ENCODE measurements at places on chromosomes 6 and 20.

GRCh38 chr6:128172752-128173682 is 272.2 kb upstream of the THEMIS start:
- no peak for DNase-seq

- DNase-seq = no peak
Measured at GRCh38 chr6:108238322-108238721, 22.5 kb downstream of the SNX3 start.

DNA sequence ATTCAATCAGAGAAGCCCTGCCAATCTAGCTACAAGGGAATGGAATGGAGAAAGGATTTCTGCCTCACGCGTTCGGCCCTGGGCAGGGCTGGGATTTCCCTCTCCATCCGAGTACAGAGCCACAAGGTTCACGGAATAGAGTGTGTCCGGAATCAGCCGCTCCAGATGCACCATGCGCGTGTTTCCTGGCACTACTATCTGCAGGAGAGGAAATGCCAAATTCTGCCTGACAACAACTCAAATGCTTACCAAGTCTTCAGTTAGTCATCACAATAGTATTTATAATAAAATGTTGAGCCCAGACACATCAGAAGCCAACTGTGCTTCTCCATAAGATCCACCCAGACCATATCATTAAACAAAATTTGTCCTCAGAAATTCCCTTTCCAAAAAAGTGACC is 75.1 kb downstream of the COL12A1 start:
- no peak for DNase-seq

- no peak for DNase-seq
Measured at GRCh38 chr20:58853466-58853865, 950 bp downstream of the GNAS start.

DNA sequence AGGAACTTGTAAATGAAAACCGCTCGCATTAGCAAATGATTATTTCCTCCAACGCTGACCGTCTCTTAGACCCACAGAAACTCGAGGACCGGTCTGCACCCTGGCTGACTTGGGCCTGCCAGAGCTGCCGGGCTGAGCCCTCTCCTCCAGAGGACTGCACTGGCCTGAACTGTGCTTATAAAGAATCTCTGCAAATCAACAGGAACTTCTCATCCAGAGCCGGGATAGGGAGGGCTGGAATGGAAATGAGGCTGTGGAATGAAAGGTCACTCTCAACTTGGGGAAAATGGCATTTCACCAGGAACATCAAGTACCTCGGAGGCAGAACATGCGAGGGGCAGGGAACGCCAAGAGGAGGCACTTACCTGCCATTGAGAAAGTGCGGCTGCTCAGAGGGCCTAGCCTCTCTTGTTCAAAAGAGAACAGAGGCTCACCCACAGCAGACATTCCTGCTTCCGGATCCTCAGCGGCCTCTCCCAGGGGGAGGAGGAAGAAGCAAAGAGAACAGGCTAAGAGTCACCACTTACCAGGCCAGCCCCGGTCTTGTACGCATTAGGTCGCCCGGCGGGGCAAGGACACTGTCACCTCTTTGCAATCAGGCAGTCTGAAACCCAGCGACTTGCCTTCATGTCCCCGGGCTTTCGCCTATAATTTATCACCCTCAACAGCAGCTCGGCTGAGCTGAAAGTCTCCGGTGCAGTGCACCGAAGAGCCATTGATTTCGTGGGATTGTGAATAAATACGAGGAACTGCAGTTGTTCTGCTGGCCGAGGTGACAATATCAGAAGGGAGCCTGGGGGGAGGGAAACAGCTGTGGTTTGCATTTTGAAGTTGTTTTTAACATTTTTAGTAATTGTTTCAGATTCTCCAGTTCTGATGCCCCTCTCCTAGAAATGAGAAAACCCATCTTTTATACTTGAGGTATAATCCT is 37.6 kb downstream of the ZMYND8 start:
- DNase-seq = peak; percentile 78

DNA sequence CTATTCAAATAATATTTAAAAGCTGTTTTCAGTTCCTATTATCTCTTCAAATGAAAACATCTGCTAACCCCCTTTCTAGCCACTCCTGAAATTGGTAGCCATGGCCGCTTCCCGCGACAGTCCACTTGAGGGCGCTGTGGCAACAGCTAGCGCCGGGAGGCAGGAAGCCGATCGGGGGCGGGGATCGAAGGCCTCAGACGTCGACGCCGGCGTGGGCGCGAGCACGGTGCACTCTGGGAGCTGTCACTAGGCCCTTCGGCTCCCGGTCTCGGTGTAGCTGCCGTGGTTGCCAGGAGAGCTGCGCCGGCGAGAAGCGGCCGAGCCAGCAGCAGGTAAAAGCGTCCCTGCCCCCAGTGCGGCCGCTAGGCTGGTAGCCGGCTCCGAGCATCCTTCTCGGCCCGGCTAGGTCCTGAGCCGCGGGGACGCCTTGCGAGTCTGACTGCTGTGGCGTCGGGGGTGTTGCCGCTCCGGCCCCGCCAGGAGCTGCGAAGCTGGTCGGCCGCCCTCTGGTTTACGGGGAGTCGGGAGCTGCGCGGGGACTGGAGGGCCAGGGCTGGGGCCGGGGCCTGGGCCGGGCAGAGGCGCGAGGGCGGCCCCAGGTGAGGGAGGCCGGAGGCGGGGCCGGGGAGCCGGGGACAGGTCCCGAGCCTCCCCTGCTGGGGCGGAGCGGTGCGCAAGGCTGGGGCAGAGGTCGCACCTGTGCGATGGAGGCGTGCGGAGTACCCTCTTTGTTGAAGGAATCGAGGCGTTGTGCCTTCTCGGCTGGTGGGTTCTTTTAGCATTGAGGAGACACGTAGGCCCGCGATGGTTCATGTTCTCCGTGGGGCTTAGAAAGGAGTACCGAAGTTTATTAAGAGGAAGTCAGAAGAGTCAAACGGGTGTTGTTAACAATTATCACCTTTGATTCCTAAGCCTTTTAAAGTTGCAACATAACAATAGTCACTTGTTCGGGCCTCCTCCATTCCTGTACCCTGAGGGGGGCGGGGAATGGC is at the start of gene DOP1A:
TSS of gene DOP1A (plus strand) at position 224 of the 992 bp plus-strand sequence. CDS start 29,307 bp downstream, outside the sequence.
- peak; percentile 97 for DNase-seq

DNA sequence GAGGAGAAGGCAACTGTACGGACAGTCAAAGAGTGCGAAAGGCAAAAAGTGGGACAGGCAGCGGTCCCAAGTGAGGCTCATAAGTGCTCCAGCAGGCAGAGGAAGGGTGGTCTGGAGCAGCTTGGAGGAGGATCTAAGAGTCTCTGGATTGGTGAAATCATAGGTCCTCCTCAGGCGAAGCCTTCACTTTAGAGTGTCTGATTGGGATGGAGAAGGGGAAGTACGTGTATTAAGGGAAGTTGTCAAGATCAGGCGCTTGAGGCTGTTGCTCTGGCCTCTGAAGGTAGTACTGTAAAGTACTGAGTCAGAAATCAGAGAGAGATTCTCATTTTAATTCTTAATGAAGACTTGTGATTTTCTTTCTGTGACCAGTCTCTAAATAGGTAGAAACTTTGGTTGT is 185.6 kb downstream of the KIF16B start:
- DNase-seq = no peak
